ENCODE measurements at places on chromosomes 3 and 15. TPM values are rescaled to one million over a fixed set of nuclear protein-coding genes. Genes with fewer than 3 reads are reported as not detected.

Gene SPTBN5
- 1.5 TPM for total RNA-seq

Gene TLR9
- total RNA-seq = 0.83 TPM

Gene WNT7A
- total RNA-seq = 0.13 TPM

Gene C3orf85
- total RNA-seq = not detected

GRCh38 chr3:168066882-168067281 is 28.8 kb downstream of the GOLIM4 start:
- H3K27ac ChIP-seq = no peak overlapping the region
- no peaks in the 10 kb centered on the region for H3K27me3 ChIP-seq
- no peak overlapping the region for H3K4me3 ChIP-seq

DNA sequence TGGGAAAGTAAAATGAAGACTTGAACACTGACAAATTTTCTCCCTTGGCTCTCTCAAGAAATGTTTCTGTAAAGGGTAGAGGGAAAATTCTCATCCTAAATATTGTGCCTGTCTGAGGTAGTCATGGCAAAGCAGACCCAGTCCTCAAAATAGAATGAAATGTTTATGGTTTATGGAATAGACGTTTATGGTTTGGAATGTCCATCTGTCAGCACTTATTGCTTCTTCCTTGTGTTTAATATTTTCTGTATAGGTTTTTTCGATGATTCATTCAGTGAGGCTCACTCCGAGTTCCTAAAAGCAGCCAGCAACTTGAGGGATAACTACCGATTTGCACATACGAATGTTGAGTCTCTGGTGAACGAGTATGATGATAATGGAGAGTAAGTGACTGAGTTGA is 13.9 kb downstream of the ELL3 start:
- H3K36me3 ChIP-seq = peaks cover 62% of the 10 kb centered on the region
- no peaks in the 10 kb centered on the region for H3K4me1 ChIP-seq
- no peak for DNase-seq
- H3K4me3 ChIP-seq = no peak overlapping the region
- H3K27ac ChIP-seq = no peak overlapping the region
- no peaks in the 10 kb centered on the region for H3K27me3 ChIP-seq

DNA sequence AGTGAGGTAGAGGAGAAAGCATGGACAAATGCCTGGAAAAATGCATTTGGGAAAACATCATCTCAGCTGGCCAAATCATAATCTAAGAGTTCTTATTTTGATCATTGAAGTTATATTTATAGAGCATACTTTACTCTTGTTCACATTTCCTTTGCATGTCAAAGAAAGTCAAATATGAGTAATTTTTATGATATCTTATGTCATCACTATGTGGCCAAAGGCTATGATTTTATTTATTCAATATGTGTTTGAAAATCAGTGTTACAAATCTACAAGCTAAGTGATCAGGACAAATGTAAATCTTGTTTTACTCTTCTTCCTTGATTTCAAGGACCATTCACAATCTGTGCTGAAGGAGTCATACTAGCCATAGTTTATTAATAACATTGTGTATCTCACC is 237.2 kb upstream of the DPH6 start:
- no peak overlapping the region for H3K4me3 ChIP-seq
- no peaks in the 10 kb centered on the region for H3K4me1 ChIP-seq

DNA sequence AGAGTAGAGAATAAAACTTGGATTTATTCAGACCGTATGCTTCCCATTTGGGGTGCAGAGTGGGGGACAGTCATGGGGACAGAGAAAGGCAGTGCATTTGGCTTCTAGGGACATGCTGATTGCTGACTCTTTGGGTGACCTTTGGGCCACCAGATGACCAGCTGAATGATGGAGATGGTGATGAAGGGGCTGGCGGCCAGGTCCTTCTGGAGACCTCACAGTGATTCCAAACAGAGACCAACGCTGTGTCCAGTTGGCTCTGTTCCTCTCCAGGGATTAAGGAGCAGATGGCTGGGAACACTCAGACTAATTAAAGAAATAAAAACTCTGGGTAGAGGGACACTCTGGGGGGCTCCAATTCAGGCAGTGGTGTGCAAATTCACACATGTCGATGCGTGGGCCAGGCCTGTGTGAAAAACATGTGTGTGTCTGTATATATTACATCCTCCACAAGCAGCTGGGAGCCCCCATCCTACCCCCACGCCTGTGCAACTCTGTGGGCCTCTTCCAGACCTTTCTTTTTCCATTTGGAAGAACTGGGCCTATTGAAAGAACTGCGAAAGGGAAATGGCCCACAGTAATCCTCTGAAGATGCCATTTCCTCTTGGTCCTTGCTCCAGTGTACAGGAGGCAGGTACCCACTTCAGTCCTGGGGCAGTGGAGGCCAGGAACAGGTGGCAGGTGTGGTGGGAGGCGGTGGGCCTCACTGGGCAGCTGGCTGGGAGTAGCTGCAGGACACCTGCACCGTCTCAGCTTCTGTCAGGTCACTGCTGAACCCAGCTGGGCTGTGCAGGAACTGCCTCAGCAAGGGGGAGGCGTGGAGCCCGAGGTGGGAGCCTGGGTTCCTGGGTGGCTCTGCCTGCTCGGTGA is 8.9 kb downstream of the XIRP1 start:
- no peak overlapping the region for H3K27ac ChIP-seq
- peaks cover 28% of the 10 kb centered on the region for H3K4me1 ChIP-seq
- no peaks in the 10 kb centered on the region for H3K36me3 ChIP-seq
- no peak for DNase-seq

- no peak for DNase-seq
- H3K4me3 ChIP-seq = no peak overlapping the region
- H3K4me1 ChIP-seq = no peaks in the 10 kb centered on the region
- peaks cover 3% of the 10 kb centered on the region for H3K27me3 ChIP-seq
Observed at GRCh38 chr15:101813803-101814534, 2.0 kb downstream of the OR4F15 start.

GRCh38 chr3:189172668-189173419 is 1.1 kb downstream of the TPRG1 start:
- H3K4me1 ChIP-seq = peaks cover 2% of the 10 kb centered on the region
- no peak for DNase-seq
- no peaks in the 10 kb centered on the region for H3K36me3 ChIP-seq
- no peak overlapping the region for H3K27ac ChIP-seq
- no peaks in the 10 kb centered on the region for H3K27me3 ChIP-seq

GRCh38 chr3:28349469-28350000 is 911 bp upstream of the AZI2 start:
- peaks cover 48% of the 10 kb centered on the region for H3K36me3 ChIP-seq
- H3K27ac ChIP-seq = peak overlapping the region; percentile 92
- peak overlapping the region; percentile 89 for H3K4me3 ChIP-seq
- no peak for DNase-seq
- H3K27me3 ChIP-seq = no peaks in the 10 kb centered on the region

DNA sequence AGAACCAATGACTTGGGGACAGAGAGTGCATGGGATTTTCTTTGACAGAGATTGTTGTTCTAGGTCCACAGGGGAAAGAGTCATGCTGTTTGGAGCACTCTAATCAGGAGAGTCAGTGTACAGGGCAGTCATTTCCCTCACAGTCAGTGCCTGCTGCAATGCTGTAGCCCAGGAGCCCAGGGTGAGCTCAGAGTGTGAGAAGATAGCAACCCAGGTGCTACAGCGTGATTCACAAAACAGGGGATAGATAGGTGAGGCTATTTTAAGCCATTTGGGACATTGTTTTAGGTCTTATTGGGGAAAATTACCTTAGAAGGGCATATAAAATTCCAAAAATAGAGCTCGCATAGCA is 37.3 kb downstream of the LNP1 start:
- no peaks in the 10 kb centered on the region for H3K27me3 ChIP-seq
- H3K36me3 ChIP-seq = no peaks in the 10 kb centered on the region
- no peak overlapping the region for H3K4me3 ChIP-seq

DNA sequence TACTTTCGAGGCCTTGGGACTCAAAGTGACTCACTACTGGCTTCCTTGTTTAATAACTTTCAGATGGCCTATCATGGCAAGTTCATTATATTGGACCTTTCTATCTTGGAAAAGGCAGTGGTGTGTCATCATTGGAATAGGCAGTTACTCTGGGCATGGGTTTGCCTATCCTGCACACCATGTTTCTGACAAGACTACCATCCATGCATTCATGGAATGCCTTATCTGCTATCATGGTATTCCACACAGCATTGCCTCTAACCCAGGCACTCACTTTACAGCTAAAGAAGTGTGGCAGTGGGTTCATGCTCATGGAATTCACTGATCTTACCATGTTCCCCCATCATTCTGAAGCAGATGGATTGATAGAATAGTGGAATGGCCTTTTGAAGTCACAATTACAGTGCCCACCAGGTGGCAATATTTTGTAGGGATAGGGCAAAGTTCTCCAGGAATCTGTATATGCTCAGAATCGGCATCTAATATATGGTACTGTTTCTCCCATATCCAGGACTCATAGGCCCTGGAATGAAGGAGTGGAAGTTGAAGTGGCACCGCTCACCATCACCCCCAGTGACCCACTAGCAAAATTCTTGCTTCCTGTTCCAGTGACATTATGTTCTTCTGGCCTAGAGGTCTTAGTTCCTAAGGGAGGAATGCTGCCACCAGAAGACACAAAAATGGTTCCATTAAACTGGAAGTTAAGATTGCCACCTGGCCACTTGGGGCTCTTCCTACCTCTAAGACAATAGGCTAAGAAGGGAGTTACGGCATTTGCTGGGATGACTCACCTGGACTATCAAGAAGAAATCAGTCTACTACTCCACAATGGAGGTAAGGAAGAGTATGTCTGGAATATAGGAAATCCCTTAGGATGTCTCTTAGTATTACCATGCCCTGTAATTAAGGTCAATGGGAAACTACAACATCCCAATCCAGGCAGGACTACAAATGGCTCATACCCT is 1161.4 kb downstream of the SI start:
- no peaks in the 10 kb centered on the region for H3K27me3 ChIP-seq
- no peaks in the 10 kb centered on the region for H3K36me3 ChIP-seq
- no peaks in the 10 kb centered on the region for H3K4me1 ChIP-seq

GRCh38 chr15:57740048-57740447 is 33.5 kb downstream of the POLR2M start:
- no peaks in the 10 kb centered on the region for H3K27me3 ChIP-seq
- DNase-seq = no peak
- H3K27ac ChIP-seq = no peak overlapping the region
- no peaks in the 10 kb centered on the region for H3K4me1 ChIP-seq

- no peak for DNase-seq
- no peaks in the 10 kb centered on the region for H3K27me3 ChIP-seq
- peak overlapping the region; percentile 92 for H3K27ac ChIP-seq
- H3K4me3 ChIP-seq = peak overlapping the region; percentile 92
- peaks cover 75% of the 10 kb centered on the region for H3K4me1 ChIP-seq
- peaks cover 97% of the 10 kb centered on the region for H3K36me3 ChIP-seq
Observed at GRCh38 chr15:38559131-38559530, 5.5 kb downstream of the RASGRP1 start.

Data from activated CD4-positive, alpha-beta memory T cell treated with anti-CD3 and anti-CD28 coated beads, Interleukin-2, amount 10 ng/mL, durations not matched to agents 7 days and 5 days (primary cell).